NCI-H1092 (cell line): ENCODE measurements at places on chromosomes 13 and 19.

DNA sequence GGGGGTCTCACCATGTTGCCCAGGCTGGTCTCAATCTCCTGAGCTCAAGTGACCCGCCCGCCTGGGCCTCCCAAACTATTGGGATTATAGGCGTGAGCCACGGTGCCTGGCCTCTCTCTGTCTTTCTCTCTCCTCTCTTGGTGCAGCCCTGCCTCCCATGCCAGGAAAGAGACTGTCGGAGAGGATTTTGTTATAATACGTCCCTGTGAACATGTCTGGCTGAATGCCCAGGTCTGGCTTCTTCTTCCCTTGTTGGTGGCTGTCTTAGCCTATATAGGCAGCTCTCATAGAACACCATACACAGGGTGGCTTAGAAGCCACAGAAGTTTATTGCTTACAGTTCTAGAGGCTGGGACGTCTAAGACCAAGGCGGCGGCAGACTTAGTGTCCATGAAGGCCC is 46.4 kb downstream of the PEX11G start:
- DNase-seq, result no peak

- DNase-seq, result no peak
Observed at GRCh38 chr13:51230477-51231105, 8.4 kb downstream of the FAM124A start.

DNA sequence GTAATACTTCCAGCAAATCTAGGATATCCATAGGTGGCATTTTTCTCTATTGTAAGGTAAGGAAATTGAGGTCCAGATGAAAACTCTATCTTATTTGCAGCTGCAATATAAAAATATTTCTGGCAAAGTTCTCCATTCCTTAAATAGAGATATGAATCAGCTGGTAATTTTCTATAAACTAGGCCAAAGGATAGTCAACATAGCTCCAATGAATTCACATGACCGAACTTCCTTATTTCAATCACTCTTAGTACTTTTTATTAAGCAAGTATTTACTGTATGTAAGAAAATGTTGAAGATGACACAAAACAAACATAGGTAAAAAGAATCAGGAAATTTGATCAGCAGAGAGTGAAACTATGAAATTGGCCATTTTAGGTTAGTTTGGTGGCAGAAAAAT is 13.0 kb upstream of the LCP1 start:
- DNase-seq, result no peak

GRCh38 chr19:32201636-32202051 is 143.8 kb upstream of the ZNF507 start:
- DNase-seq, result no peak

- no peak for DNase-seq
Observed at GRCh38 chr19:38632476-38633213, 13.7 kb downstream of the EIF3K start.

DNA sequence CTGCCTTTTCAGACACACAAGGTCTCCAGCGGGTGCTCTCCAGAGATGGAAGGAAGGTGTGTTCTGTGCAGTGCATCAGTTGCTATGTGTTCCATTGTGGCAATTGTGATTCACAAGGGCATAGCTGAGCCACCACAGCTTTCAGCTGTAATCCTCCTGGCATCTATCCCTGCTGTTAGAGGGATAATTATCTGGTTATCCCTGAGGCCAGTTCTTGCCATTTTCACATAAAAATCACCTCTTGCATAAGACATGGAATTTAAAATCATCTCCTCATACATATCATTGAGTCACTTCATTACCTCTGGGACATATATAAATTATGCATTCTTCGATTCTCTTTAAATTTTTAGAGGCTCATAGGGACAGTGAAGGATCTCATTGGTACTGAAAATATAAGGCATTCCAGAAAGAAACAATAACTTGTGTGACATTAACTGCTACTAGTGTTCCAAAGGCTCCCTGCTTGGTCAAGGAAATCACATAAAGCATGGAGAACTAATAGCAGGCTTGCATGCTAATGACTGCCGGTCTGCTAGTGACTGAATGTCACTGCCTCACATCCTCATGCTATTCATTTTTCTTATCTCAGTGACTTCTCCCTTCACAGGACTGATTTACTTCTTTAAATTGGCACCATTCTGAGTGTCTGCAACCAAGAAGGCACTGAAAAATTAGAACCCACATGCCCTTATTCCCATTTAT is 214.0 kb downstream of the ENOX1 start:
- no peak for DNase-seq
